ENCODE measurements at places on chromosomes 6 and 20. TPM values are rescaled to one million over a fixed set of nuclear protein-coding genes. Genes with fewer than 3 reads are reported as not detected.

Gene ZNF334
- 8.5 TPM for total RNA-seq

GRCh38 chr6:7580927-7581618 is 8.9 kb upstream of the SNRNP48 start:
- no peak for DNase-seq

- peak; percentile 33 for DNase-seq
These were observed 36.6 kb downstream of the NKX2-4 start for GRCh38 chr20:21360705-21361104.

Gene FAM217A
- total RNA-seq, result not detected

- no peak for DNase-seq
These were observed 36.6 kb downstream of the CITED2 start for GRCh38 chr6:139337830-139338229.

- DNase-seq, result peak; percentile 47
These were observed 121.6 kb upstream of the GJE1 start for GRCh38 chr6:142011156-142011555.

Gene MAP1LC3A
- 52.3 TPM for total RNA-seq

DNA sequence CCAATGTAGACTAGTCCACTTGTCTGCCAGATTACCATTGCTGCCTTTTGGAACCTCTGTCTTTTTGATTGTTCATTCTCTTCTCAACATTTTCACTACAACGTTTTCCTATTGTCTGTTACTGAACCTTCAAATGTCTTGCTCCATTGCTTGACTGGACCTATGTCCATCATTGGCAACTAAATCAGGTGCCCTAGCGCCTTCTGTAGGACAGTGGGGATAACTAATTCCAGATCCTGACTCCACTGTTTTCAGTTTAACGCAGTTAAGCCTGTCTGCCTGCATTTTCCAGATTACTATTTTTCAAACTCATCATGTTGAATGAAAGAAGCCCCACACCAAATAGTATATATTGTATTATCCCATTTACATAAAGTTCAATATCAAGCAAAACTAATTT is 433.6 kb downstream of the RNF144B start:
- no peak for DNase-seq

- DNase-seq, result no peak
These were observed 3.1 kb downstream of the CTSZ start for GRCh38 chr20:59003836-59004492.

DNA sequence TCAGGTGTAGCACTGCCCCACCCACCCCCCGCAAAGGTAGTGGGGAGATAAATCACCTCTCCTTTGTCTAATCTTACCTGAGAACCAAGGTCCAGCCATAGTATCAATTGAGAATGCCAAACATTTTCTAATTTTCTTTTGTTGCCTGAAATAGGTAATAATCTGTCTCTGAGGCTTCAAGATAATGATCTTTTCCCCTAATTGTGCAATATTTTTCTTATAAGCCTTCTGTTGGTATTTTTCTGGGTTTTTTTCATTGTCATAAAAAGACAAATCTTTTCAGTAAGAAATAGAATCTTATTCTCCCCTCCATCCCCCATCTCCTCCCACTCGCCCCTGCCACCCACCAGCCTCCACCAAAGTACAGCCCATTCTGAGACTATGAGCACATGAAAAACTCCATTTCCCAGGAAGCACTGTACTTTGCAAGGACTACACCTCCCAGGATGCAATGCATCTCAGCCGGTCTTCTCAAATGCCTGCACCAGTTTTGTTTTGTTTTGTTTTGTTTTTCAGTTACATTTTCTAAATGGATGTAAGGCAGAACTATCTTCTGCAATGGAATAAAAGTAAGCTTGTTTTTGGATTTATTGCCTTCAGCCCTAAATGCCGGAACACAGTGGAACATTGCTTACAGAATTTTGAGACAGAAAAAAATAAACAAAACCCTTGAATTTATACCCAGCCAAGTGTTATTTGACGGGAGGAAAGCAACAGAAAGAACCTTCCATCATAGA is 268.0 kb downstream of the TFAP2A start:
- peak; percentile 5 for DNase-seq

- peak; percentile 20 for DNase-seq
These were observed 216.0 kb downstream of the GJA1 start for GRCh38 chr6:121651420-121651819.

DNA sequence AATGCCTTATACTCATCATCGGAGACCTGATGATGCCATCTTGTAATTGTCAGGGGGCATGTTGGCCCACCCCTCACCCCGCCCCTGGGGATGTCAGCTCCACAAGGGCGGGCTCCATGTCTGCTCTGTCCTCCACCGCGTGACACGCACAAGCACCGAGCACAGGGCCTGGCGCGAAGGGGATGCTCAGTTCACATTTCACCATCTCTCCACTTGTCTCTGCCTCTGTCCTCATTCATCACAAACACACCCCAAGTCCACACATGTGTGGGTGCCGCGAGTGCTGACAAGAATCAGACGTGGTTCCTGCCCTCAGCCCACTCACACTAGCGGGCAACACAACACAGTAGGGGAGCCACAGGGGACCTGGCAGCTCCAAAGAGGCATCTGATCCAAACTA is 151.2 kb upstream of the PTPN1 start:
- no peak for DNase-seq

GRCh38 chr6:156595476-156595875 is 181.7 kb upstream of the ARID1B start:
- DNase-seq, result peak; percentile 71

- no peak for DNase-seq
These were observed 12.2 kb downstream of the PRDM13 start for GRCh38 chr6:99618649-99619408.

Gene ADGRB3
- total RNA-seq, result 0.87 TPM

DNA sequence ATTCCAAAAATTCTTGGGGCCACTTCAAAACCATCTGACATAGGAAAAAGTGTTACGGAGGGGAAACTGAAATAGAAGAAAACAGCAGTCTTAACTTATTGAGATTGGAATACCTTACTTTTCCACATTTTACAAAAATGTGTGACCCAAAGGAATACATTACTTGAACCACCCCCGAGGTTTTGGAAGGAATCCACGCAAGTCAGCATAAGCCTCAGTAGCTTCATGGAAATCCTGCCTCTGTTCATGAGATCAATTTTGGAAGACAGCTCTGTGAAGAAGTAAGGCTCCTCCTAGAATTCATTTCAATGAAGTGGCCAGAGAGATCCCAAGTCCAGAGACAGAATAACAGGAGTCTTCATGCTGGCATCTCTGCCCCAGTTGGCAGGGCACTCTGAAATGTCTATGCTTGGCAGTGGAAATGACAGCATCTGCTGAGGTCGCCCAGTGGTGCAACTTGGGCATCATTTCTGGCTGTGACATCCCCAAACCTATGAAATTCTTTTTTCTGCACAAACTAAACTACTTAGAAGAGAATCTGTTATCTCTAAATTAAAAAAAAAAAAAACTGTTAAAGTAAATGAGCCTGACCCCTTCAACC is 132.5 kb downstream of the EPM2A start:
- DNase-seq, result no peak

DNA sequence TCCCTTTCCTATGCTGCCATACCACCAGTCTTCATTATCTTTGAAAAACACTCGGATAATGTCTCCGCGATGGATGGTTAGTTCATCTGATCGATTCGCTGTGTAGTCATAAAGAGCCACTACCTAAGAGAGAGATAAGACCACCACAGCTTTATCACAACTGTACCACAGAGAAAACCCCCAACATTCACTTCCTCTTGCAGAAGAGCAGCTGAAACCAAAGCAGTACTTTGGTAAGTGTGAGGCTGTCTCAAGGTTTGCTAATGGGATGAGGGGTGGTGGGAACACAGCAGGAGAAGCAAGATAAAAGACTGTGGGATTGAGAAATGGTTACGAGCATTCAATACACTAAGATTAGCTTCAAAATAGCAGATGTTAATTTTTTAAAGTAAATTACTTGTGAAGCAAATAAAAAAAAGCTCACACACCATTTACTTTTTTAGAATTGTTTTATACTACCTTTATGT is 142.1 kb downstream of the MYB start:
- DNase-seq, result peak; percentile 45

Gene TFAP2D
- total RNA-seq, result not detected

DNA sequence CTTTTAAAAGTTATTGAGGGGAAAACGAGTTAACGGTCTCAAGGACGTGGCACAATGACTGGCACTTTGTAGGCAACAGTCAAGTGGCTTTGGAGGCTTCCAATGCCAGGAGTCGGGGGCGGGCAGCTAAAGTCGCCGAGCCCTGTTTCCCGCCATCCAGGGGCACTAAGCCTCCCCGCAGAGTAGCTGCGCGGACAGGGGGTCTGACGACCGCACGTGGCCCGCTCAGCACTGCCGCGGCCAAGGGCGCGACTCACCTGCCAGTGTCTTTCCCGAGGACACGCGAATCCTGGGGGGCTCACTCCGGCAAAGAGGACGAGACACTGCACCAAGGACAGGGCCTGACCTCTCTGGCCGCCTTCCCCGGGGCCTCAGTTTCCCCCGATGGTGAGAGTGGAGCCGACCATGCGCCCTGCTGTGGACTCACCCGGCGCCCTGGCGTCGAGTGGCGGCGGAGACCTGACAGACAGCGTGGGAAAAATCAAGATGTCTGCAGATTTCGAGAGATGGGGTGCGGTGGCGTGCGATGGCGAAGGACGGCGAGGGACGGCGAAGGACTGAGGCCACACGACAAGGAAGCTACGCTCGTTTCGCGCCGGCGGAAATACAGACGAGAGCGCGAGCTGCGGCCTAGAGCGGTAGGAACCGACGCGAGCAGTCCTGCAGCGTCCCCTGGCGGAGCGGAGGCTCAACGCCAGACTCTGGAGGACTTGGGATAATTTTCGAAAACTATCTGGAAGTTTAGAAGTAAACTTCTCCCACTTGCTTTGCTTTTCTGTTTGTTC is at the start of gene SNHG17:
Gene SNHG17 (minus strand): TSS at position 559 of the 785 bp plus-strand sequence.
- DNase-seq, result peak; percentile 91

Gene LHFPL5
- not detected for total RNA-seq

- no peak for DNase-seq
These were observed 25.1 kb upstream of the TAF8 start for GRCh38 chr6:42025066-42025844.

Gene RBPJL
- total RNA-seq, result not detected

Gene EFCAB8
- 0.41 TPM for total RNA-seq

DNA sequence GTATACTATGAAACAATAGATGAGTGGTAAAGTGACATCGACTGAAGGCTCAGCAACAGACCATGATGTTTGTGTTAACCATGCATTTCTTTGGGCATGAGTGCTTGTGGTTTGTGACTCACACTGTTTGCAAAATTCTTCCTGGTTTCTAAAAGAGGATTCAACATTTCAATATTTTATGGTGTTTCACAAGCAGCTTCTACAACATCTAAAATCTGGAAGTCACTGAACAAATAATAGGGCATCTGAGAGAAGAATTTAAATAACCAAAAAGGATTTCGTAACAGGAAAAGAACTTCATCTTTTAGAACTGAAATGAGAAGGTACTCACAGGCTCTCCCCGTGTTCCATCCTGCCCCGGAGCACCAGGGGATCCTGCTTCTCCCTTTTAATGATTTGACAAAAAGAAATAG is 146.2 kb downstream of the COL21A1 start:
- DNase-seq, result peak; percentile 97

DNA sequence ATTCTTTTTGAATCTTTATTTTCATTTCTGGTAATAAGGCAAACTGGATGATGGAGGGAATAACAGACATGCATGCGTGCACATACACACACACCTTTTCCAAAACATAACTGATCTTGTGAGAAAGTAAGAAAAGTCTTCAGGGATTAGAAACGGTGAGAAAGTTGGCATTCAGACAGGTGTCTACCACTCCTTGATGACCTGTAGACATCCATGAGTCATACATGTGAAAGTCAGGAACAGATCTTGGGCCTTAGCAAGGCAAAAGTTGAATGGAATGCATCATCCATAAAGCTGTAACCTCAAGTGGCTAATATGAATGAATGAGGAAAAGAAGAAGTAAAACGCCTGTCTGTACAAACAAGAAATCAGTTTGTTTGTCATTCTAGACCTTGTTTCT is 97.3 kb downstream of the GRIK2 start:
- no peak for DNase-seq

GRCh38 chr6:27187231-27188060 is 60.1 kb upstream of the PRSS16 start:
- no peak for DNase-seq

- DNase-seq, result no peak
These were observed 78.5 kb downstream of the CD164 start for GRCh38 chr6:109303640-109304283.

Gene SLPI
- total RNA-seq, result not detected

DNA sequence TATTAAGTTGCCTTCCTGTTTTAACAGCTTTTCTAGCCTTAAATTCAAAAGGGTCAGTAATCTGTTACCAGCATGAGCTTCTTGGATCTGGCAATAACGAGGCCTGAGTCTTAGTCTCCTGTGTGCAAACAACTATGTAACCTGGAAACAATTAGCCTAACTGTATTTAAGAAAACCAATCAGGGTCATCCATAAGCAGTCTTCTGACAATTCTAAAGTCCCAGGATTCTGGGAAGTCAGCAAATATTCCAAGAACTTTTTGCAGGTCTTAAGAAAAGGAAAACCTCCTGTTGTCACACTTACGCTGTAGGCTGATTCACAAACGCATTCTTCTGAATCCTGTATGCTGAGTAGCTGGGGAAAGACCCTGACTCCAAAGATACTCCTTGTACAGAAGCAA is 90.4 kb downstream of the COL12A1 start:
- DNase-seq, result peak; percentile 77

Gene SIRPG
- not detected for total RNA-seq

GRCh38 chr6:31945507-31946369 is at the start of gene CFB:
TSS of gene CFB (plus strand) at chr6:31946095. CDS start at chr6:31946222, 127 bp downstream.
- peak; percentile 71 for DNase-seq

DNA sequence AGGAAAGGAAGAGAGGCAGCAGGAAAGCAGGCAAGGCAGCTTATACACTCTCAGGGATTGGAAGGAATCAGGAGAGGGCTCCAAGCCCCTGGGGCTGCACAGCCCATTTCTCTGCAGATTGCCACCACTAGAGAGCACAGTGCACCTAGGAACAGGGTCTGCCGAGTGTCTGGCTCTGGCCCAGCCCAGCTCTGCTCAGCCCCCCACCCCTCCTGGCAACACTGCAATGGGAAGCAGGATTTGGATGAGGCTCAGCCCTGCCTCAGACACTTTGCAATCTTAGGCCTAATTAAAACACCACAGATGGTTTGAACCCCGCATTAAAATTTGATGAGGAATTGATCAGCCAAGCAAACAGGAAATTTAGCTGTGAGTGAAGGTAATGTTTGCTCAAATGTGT is 252.7 kb downstream of the DHX35 start:
- DNase-seq, result no peak

Gene RSPH3
- 10.2 TPM for total RNA-seq

All from astrocyte (in vitro differentiated cells and primary cell).